ENCODE measurements at places on chromosomes 5 and 9. TPM values are rescaled to one million over a fixed set of nuclear protein-coding genes. Genes with fewer than 3 reads are reported as not detected.

- ATAC-seq: no peak
Observed at GRCh38 chr9:134054891-134055811, 12.7 kb downstream of the BRD3 start.

SLC9A3 gene
- 2.2 TPM for total RNA-seq

GRCh38 chr5:173727839-173728778, 111.7 kb upstream of the BOD1 start:
- ATAC-seq: no peak

IFNK gene
- total RNA-seq: not detected

- ATAC-seq: no peak
Observed at GRCh38 chr5:103587185-103587748, 24.7 kb upstream of the NUDT12 start.

GRCh38 chr5:133531178-133531577, 81.2 kb downstream of the FSTL4 start:
- ATAC-seq: peak; percentile 93

S1PR3 gene
- not detected for total RNA-seq

GRCh38 chr5:1776831-1777230, 22.8 kb downstream of the MRPL36 start:
- ATAC-seq: no peak

GRCh38 chr9:28317745-28318144, 744.5 kb upstream of the C9orf72 start:
- ATAC-seq: no peak

ABO gene
- not detected for total RNA-seq

GRCh38 chr9:8980496-8981013, 1181.0 kb upstream of the DMAC1 start:
- no peak for ATAC-seq

HTR1A gene
- not detected for total RNA-seq

DNA sequence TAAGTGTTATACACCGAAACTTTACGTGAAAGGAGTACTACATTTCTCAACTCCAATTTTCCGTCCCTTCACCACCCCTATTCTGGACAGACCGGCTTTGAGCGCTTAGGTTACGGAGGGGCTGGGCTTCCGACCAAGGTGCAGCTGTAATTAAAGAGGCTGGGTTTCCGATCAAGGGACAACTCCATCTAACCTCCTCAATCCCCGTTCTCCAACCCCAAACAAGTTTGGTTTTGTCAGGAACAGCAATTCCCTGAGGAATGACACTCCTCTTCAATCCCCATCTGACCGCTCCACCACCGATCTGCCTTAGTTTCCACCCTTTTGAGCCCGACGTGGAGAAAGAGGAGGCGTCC, 577 bp downstream of the TUT7 start:
- peak; percentile 28 for ATAC-seq

Data from activated T-helper 17 cell treated with anti-CD3 and anti-CD28 coated beads, Interleukin-2, amount 50 U/mL, for 72 hours (primary cell).